ENCODE measurements at places on chromosomes 6 and 20.

DNA sequence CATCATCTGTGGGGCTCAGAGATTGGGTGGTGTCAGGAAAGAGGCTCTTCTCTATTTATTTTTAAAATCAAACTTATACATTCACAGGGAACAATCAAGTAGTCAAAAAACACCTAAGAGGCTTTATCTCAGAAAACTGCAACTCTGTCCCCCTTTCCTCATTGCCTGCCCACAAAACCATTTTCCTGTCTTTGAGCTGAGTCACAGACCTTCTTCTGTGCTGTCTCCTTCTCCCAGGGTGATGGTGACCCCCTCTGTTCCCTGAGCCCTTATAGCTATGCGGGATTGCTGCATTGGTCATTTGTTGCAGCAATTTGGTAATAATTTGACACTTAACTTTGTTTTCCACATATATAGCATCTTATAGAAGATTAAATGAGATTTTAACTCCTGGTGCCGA is 195.2 kb upstream of the PROKR2 start:
- DNase-seq: no peak

DNA sequence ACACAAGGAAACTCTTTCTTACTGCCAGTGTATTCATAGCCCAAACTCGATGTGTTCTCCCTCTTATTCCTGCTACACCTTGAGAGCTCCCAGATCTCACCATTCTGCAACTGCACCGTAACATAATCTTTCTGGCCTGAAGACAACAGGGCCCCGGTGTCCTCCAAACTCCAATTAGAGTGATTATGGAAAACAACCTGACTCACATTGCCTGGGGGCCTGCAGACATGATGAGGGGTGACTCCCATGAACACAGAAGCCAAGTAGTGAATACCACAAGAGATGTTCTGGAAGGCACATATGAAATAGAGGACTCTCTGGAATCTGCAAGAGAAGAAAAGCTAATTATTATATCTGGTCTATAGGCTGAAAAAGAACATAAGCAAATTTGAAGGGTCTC is 19.7 kb downstream of the SLC22A16 start:
- DNase-seq: no peak

DNA sequence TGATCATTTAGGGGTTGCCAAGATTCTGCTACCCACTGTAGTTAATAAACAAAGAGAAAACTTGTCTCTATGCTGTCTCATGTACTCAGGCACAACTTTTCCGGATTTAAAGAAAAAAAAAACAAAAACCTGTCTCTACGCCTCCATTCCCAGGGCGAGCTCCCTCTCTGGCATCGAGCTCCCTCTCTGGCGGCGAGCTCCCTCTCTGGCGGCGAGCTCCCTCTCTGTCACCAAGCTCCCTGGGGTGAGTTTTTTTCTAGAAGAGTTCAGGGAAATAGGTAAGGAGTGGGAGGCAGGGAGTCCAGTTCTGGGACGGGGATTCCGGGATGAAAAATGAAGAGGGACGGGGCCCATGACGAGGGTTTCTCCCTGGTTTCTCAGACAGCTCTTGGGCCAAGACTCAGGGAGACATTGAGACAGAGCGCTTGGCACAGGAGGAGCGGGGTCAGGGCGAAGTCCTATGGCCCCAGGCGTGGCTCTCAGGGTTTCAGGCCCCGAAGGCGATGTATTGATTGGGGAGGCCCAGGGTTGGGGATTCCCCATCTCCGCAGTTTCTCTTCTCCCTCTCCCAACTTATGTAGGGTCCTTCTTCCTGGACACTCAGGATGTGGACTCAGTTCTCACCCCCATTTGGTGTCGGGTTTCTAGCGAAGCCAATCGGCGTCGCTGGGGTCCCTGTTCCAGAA is 16.5 kb upstream of the HLA-A start:
- DNase-seq: peak; percentile 29

- DNase-seq: no peak
Measured at GRCh38 chr6:121319112-121319553, 15.1 kb downstream of the TBC1D32 start.

DNA sequence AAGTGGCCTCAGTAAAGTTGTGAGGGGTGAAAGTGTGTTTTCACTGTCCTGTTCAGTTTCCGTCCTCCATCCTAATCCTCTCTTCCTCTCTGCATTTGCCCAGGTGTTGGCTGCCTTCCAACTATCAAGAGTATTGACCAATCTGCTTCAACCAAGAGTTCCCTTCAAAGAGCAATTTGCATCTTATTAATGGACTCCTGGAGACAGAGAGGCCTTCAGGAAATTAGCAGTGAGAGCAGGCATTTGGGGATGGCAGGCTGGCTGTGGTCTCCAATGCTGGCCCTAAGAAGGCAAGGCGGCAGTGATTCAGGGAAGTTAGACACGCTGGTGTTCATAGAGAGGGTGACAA is 77.2 kb downstream of the GPR6 start:
- no peak for DNase-seq

GRCh38 chr20:51600016-51600420 is 57.5 kb upstream of the NFATC2 start:
- DNase-seq: no peak

DNA sequence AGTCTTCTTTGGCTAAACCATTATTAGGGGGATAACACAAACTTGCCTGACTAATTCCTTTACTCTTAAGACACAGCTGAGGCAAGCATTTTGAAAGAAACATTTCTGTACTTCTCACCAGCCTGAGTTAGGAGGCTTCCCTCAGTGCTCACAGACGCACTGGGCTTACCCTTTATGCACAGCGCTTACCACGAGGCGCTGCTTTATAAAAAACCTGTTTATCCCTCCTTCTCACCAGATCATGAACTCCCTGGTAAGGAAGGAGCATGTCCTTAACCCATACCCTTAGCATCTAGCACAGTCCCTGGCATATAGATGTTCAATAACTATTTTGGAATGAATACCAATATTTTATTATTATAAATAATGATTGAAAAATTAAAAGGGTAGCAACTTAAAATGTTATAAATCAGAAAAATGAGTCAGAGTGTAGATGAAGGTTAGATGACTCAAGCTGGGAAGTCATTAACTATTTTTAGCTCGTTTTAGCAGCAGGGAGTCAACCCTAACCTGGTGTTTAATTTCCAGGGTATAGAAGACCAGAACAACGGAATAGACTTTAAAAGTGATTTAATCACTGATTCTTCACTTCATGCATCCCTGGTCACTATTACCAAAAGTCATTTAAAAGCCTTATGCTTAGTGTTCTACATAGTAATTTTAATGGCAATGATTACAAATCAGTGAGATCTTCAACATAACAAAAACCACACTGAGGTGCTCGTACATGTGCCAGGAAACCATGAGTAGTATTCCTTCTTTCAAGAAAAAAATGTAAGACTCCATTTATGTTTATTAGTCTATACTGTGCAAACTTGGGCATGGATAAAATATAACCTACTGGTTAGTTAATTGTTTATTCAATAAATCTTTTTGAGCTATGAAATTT is 4.1 kb upstream of the TPD52L1 start:
- no peak for DNase-seq

DNA sequence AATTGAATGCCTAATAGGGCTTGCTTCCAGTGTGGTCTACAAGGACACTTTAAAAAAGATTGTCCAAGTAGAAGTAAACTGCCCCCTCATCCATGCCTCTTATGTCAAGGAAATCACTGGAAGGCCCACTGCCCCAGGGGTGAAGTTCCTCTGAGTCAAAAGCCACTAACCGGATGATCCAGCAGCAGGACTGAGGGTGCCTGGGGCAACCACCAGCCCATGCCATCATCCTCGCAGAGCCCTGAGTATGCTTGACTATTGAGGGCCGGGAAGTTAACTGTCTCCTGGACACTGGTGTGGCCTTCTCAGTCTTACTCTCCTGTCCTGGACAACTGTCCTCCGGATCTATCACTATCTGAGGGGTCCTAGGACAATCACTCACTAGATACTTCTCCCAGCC is 411.5 kb downstream of the TENT5A start:
- no peak for DNase-seq

DNA sequence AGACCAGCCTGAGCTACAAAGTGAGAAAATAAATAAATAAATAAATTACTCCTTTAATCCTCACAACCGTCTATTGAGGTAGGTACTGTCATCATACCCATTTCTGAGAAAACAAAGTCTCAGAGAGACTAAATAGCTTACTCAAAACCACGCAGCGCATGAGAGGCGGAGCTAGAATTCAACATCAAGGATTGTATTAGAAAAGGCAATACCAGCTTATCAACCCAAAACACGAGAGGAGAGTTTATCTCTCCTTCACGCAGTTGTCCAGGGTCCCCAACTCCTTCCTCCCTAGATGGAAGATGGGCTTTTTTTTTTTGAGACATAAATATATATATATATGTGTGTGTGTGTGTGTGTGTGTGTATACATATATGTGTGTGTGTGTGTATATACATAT is 12.2 kb downstream of the HNF4A start:
- no peak for DNase-seq

DNA sequence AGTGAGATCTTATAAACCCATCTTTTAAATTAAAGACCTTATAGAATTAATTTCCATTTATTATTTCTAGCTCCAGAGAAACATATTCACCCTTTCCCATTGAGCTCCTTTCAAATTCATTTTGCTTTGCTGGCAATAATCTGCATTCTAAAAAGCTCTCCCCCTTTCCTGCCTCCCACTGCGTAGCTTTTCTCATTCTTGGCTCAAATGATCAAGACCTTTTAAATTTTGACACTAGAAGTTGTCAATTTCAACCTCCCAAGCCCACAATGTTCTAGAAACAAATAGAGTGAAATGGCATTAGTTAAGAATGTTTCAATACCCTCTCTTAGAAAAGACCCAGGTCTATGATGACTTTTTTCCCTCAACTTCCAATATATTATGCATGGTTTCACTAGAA is 186.9 kb downstream of the AKAP7 start:
- DNase-seq: no peak

- no peak for DNase-seq
Measured at GRCh38 chr6:97586344-97586743, 303.3 kb upstream of the MMS22L start.

DNA sequence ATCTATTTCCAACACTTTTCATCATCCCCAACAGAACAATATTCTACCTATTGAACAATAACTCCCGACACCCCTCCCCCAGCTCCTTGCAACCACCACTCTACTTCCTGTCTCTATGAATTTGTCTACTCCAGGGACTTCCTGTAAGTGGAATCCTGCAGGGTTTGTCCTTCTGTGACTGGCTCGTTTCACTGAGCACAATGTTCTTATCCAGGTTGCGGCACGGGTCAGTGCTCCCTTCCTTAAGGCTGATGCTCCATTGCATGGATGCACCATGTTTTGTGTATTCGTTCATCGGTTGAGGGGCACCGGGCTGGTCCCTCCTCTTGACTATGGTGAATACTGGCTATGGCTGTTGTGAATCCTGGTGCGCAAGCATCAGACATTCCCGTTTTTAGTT is 163.2 kb downstream of the TBXT start:
- no peak for DNase-seq

GRCh38 chr6:34511214-34511914 is 44.8 kb downstream of the SPDEF start:
- no peak for DNase-seq

- DNase-seq: no peak
Measured at GRCh38 chr20:20561841-20562240, 150.6 kb downstream of the RALGAPA2 start.

- DNase-seq: no peak
Measured at GRCh38 chr6:113447088-113447831, 409.9 kb upstream of the MARCKS start.

GRCh38 chr6:35417979-35418661 is 34.0 kb upstream of the FANCE start:
- DNase-seq: no peak

GRCh38 chr6:7684076-7684475 is 41.8 kb upstream of the BMP6 start:
- no peak for DNase-seq

DNA sequence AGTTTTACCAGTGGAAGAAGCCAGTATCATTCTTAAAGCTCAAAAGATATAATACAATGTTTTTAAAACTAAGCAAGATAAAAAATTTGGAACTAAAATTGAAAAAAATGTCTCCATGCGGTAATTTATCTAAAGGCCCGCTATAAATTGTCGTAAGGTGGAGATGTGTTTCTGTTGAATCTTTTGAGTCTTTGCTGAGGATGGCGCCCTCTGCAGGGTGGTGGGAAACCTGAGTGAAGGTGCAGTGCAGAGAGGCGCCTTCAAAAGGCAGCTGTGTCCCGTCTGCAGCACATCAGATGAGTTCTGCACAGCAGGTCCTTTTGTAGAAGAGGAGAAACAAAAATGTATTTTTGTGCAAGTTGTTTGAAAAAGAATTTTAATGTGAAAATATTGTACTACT is 29.4 kb upstream of the KIF25 start:
- no peak for DNase-seq

DNA sequence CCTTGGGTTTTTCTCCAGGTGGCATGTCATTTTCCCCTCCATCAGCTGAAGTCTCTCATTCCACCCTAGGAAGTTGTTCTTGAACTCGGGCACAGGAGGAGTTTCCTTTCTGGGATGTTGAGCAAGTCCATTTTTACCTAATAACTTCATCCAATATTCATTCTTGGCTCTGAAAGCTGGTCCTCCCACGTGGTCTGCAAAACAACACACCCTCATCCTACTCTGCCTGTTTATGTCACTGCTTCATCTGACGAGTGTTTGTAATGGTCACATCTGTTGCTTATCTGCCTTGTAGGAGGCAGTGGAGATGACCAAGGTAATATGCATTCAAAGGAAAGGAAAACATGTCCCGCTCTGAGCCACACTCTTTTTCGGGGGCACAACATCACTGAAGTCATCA is 41.7 kb upstream of the AIG1 start:
- DNase-seq: no peak

GRCh38 chr20:51446656-51447055 is 95.9 kb downstream of the NFATC2 start:
- DNase-seq: no peak

- DNase-seq: no peak
Measured at GRCh38 chr6:39441301-39441700, 118.8 kb upstream of the KCNK16 start.

GRCh38 chr6:147486683-147487082 is 21.8 kb upstream of the SAMD5 start:
- no peak for DNase-seq

DNA sequence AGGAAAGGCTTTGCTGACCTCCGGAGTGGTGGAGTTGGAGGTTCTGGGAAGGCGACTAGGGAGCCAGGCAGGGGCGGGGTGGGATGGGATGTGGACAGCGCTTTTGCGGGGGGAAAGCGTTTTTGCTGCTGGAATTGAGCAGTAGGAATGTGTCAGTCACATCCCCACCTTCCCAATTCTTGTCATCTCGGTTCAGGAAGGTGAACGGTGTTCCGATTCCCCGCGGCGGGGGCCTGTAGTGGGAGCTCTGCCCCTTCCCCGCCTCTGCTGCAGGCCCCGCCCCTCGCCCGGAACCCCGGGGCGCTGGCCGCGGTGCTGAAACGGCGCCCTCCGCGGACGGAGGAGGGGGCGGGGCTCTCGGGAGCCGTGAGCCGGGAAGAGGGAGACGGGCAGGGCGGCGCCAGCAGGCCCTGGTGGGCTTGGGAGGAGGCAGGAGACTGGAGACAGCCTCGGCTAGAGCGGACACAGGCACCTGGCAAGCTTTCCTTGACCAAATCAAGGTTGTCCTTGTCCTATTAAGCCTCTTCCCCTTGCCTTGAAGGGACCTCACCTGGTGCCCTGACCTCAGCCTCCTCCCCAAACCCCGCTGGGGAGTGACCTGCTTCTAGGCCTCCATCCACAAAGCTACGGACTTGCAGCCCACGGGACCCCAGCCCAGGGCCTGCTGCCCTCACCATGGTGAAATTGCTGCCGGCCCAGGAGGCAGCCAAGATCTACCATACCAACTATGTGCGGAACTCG is at the start of gene LHFPL5:
Gene LHFPL5 (plus strand): TSS at position 357 of the 741 bp plus-strand sequence. CDS start 319 bp downstream, at position 676.
- peak; percentile 23 for DNase-seq

Measured in CD4-positive, alpha-beta T cell treated with Interleukin-15 for 1 hour (primary cell).